Osteocyte (in vitro differentiated cells): ENCODE measurements at places on chromosomes 1 and 21. TPM values are rescaled to one million over a fixed set of nuclear protein-coding genes. Genes with fewer than 3 reads are reported as not detected.

- DNase-seq = peak; percentile 38
These were observed 245.9 kb downstream of the PRDM2 start for GRCh38 chr1:13945856-13946255.

DNA sequence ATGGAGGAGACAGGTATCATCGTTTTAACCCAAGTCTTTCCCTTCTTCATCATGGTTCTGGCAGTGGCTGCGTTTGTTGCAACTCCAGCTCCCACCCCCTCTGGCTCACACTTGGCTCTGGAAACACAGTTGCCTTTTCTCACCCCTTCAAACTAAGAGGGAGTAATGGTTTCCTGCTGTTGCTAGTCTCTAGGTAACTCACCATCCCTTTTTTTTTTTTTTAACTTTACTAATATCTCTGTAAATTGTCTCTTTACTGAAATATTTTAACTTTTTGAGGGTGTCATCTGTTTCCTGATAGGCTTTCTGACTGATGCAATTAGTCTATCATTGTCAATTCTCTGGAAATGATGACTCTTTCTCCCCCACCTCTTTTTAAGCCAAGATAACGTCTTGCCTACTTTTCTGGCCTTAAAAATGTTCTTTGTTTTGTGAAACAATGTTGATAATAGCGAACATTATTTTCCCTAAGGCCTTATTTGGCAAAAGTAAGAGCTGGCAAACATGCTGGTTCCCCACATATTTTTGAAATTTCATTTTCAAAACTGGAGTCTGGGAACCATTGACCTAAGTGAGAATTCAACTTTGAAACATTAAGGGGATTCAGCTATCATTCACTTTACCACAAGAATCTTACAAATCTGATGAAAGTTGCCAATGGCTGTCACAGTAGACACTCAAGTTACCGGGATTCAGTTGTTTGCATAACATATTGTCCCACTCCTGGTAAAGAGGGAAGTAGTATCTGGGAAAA lies 85.3 kb downstream of the LEPR start:
- no peak for DNase-seq

GRCh38 chr1:33122483-33123178 lies 41.7 kb downstream of the AZIN2 start:
- no peak for DNase-seq

GRCh38 chr1:228180959-228181644 lies 15.5 kb downstream of the IBA57 start:
- no peak for DNase-seq

- no peak for DNase-seq
These were observed 487.9 kb downstream of the NPHP4 start for GRCh38 chr1:5504364-5504740.

DNA sequence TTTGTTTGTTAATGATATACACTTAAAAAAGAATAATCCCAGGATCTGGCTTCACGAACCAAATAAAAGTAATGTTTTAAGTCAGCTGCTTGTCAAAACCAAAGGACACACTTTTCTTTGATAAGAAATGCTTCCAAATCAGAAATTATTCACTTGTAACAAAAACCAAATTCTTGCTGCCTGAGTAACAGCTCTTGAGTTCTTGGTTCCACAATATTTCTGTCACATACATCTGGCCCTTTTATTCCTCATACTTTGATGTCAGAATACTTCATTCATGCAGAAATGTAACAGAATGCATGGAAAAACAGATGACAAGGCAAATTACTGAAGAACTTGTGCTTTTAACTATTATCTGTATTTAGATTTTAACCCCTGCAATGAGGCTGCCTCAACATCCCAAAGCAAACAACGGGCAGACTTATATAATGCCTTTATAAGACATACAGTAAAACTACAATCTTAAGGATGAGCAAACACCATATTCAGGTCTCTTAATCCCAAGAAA lies 1.5 kb downstream of the VAMP4 start:
- DNase-seq = no peak

GRCh38 chr1:67342076-67342890 lies 34.6 kb downstream of the IL12RB2 start:
- no peak for DNase-seq

- no peak for DNase-seq
These were observed 203.4 kb downstream of the HS2ST1 start for GRCh38 chr1:87117761-87118368.

GRCh38 chr1:226987179-226987536 lies 47.1 kb downstream of the COQ8A start:
- no peak for DNase-seq

- no peak for DNase-seq
These were observed 424.4 kb upstream of the RUNX1 start for GRCh38 chr21:35473496-35473895.

- no peak for DNase-seq
These were observed 23.6 kb downstream of the MT1HL1 start for GRCh38 chr1:236980673-236981072.

- no peak for DNase-seq
These were observed 26.4 kb upstream of the PLA2G4A start for GRCh38 chr1:186802388-186802787.

GRCh38 chr1:245361065-245361464 lies 206.3 kb downstream of the KIF26B start:
- DNase-seq = no peak

Gene FAM72C
- total RNA-seq = 0.27 and 0.65 TPM in 2 replicates

Gene TPM3
- 194 TPM in 2 replicates for total RNA-seq

Gene GPATCH3
- total RNA-seq = 19.9 and 20.4 TPM in 2 replicates

Gene IL19
- not detected in 2 replicates for total RNA-seq

Gene KRTAP19-3
- total RNA-seq = not detected in 2 replicates

Gene NR5A2
- total RNA-seq = not detected in 2 replicates

Gene PPIAL4G
- not detected in 2 replicates for total RNA-seq

Gene PCP4
- total RNA-seq = not detected in 2 replicates

Gene PSMA5
- 101 and 108 TPM in 2 replicates for total RNA-seq

Gene SLC19A2
- 3.9 and 4.0 TPM in 2 replicates for total RNA-seq

Gene NR1I3
- total RNA-seq = not detected in 2 replicates
